ENCODE measurements at places on chromosomes 4 and X. TPM values are rescaled to one million over a fixed set of nuclear protein-coding genes. Genes with fewer than 3 reads are reported as not detected.

The LIMCH1 gene
- 15.1 TPM for total RNA-seq

The GAGE12E gene
- total RNA-seq = not detected

The CT45A2 gene
- not detected for total RNA-seq

The IQSEC2 gene
- 1.7 TPM for total RNA-seq

The MAGEE2 gene
- not detected for total RNA-seq

The SPARCL1 gene
- 8.6 TPM for total RNA-seq

The BTK gene
- total RNA-seq = not detected

The COX7B gene
- total RNA-seq = 220 TPM
